ENCODE measurements at places on chromosomes 12 and 14.

- DNase-seq, result peak; percentile 91
These were observed 147.8 kb upstream of the KRR1 start for GRCh38 chr12:75658901-75659823.

GRCh38 chr12:31105668-31106067, 32.0 kb downstream of the DDX11 start:
- no peak for DNase-seq

- peak; percentile 68 for DNase-seq
These were observed 1.3 kb upstream of the ARHGAP5 start for GRCh38 chr14:32075672-32076277.

- no peak for DNase-seq
These were observed 13.3 kb downstream of the NGDN start for GRCh38 chr14:23482823-23483148.

GRCh38 chr12:9760699-9761418, at the start of gene CD69:
TSS of gene CD69 (minus strand) at chr12:9760901. CDS start at chr12:9760820, 81 bp downstream.
- DNase-seq, result peak; percentile 64

DNA sequence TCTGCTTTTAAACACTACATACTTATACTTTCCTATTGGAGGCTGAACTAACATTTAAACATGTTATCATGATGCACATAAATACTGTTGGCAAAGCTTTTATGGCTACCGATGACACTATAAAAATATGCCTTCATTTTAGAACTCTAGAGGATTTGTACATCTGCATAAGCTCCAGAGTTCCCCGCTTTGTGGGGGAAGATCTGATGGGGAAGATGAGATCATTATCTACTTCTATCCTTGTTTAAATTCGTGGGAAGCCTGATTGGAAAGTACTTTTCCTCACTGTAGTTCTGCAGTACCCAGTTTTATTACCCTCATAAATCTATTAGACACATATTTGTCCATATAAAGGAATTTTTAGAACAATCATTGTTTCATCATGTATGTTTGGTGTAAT, 299.6 kb upstream of the ATP2B1 start:
- no peak for DNase-seq

- no peak for DNase-seq
These were observed 45.3 kb downstream of the BEGAIN start for GRCh38 chr14:100541621-100542560.

- DNase-seq, result no peak
These were observed 2.8 kb downstream of the DHH start for GRCh38 chr12:49091836-49092085.

DNA sequence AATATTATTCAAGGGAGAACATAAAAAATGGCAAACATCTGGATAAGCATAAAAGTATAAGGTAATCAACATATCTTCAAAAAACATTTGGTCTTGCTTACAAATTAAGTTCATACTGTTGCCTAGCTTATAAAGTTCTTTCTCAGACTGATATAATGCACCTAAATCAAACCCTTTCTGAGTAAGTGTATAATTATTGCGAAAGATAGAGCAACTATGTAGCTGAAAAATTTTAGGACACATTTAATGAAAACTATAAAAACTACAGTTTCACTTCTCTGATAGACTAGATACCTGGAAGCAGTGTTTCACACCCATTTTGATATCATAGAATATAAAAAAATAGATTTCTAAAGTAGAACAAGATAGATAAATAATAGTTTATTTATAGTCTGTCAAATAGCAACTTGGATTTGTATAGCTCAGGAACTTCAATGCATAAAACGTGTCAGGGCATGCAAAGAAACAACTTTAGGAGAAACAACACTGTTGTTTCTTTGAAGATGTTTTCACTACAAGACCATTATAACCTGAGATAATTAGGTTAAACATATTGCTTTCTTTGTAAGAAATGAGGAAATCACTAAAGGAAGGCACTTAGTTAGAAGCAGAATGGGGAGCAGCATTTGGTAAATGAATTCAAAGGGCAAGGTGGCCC, 7.6 kb downstream of the CLECL1 start:
- DNase-seq, result no peak

- DNase-seq, result no peak
These were observed 112.5 kb downstream of the RIN3 start for GRCh38 chr14:92626041-92626440.

- DNase-seq, result peak; percentile 28
These were observed 102.9 kb downstream of the ADCK1 start for GRCh38 chr14:77902811-77903210.

GRCh38 chr12:28248555-28249145, 58.4 kb downstream of the CCDC91 start:
- DNase-seq, result no peak

- no peak for DNase-seq
These were observed 1139.1 kb downstream of the AACS start for GRCh38 chr12:126204326-126204725.

DNA sequence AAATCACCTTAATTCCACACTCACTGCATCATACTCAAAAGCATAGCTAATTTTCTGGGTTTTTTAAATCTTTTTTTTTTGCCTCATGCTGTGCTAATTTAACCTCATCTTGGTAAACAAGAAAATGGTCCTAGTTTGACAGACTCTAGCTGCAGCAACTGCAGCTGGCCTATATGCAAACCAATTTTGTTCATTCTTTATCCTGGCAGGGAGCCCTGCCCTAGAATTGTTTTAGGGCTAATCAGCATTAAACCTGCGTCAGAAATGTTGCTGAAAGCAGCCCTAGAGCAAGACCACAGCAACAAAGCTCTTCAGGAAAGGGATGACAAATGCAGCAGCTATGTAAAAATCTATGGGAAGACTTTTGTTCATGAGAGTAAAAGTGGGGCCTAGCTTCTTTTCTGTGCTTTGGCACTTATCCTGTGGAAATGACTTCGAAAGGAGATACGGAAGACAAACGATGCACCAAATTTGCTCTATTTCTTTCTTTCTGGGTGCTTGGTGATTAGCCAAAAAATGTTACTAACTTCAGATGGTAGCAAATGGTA, 72.2 kb downstream of the DENND5B start:
- peak; percentile 58 for DNase-seq

- peak; percentile 92 for DNase-seq
These were observed 209.9 kb upstream of the IGF1 start for GRCh38 chr12:102690253-102690652.

GRCh38 chr12:115620816-115621215, 656.7 kb downstream of the MED13L start:
- no peak for DNase-seq

DNA sequence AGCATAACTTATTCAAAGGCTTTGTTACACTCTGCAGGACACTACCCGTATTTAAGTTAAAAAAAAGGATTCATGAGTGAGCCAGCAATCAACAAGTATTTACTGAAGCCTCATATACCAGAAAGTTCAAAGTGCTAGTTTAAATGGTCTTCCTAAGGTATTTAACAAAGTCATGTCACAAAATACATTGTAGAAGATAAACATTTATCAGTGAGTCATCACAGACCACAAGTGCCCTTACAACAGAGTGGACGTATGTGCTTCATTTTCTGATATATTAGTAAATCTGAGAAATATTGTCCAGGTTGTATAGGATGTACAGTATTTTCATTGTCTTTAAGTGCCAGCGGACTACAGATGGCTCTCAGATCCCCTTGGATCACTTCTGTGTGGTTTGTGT, 24.2 kb downstream of the FLRT2 start:
- DNase-seq, result no peak

GRCh38 chr14:72921396-72921795, 4.9 kb upstream of the DCAF4 start:
- no peak for DNase-seq

DNA sequence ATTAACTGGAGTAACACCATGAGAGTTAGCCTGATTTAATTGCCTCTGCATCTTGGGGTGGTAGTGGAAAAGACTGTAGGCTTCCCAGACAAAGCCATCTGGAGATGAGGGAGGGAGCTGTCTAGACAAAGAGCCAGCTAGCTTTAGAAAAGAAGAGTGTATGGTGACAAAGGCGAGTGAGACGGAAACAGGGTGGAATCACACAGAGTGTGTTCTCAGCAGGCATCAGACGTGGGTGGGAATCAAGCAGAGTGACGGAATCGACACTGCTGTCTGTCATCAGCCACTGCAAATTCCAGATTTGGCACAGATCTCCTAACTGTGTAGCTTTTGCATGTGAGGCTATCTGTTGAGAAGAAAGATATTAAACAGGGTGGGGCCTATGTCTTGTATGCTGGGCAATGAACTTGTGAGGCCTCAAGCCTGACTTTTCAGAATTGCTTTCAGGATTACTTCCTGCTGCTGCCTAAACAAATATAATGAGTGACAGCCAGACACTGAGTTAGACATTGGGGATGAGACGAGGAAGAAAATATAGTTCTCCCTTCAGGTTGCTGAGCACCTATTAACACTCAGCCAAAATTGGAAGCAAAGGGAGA, 236.5 kb upstream of the GRIP1 start:
- DNase-seq, result no peak

GRCh38 chr12:130791629-130792028, 47.4 kb downstream of the STX2 start:
- DNase-seq, result no peak

- DNase-seq, result no peak
These were observed 129.9 kb downstream of the KIF26A start for GRCh38 chr14:104268295-104268694.

DNA sequence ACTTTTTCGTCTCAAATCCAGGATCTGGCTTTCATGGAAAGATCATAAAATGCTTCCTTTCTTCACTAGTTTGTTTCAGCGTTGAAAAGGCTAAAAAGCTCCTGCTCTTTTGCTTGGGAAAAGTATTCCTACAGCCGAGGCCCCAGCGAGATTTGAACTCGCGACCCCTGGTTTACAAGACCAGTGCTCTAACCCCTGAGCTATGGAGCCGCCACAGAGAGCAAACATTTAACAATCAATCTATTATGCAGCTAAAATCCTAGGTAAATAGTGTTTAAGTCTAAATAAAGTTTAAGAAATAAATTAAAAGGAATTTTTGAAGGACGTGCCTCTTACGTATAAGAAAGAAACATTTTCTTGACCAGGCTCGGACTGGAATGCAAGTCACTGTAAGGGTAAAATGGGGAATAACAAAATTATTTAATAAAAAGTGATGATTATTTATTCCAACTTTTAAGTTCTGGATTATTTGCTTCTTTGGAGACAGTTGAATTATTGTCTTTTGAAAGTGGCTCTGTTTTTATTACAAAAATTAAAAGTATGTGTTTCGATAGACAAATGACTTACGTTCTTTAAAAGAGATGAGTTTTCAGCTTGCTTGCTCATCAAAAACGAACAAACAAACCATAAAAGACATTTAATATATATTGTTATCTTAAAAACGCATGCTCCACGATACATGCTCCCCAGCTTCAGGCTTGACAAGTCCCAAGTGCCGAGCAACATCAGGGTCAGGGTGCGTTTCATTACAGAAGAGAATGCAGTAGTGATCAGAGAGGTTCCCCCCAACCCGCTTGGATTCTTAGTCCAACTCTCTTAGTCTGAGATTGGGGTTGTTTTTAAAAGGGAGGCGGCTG, 10.2 kb downstream of the OR6S1 start:
- DNase-seq, result peak; percentile 49

DNA sequence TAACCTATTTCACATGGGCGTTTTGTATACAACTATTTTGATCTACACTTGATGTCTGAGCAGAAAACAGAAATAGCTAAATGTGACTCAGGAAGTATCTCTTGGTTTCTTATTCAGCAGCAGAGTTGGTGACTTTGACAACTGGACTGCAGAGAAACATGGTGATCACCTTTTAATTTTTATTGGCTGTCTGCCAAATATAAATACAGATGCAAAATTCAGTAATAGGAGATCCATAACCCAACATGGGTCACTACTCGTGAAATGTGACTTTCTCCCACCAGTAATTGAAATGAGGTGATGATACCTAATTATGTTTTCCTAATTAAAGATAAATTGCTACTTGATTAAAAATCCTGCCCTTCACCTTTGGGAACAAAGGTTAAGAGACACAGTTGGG, 487.1 kb downstream of the NELL2 start:
- no peak for DNase-seq

- no peak for DNase-seq
These were observed 122.4 kb downstream of the FIGNL2 start for GRCh38 chr12:51726161-51726560.

DNA sequence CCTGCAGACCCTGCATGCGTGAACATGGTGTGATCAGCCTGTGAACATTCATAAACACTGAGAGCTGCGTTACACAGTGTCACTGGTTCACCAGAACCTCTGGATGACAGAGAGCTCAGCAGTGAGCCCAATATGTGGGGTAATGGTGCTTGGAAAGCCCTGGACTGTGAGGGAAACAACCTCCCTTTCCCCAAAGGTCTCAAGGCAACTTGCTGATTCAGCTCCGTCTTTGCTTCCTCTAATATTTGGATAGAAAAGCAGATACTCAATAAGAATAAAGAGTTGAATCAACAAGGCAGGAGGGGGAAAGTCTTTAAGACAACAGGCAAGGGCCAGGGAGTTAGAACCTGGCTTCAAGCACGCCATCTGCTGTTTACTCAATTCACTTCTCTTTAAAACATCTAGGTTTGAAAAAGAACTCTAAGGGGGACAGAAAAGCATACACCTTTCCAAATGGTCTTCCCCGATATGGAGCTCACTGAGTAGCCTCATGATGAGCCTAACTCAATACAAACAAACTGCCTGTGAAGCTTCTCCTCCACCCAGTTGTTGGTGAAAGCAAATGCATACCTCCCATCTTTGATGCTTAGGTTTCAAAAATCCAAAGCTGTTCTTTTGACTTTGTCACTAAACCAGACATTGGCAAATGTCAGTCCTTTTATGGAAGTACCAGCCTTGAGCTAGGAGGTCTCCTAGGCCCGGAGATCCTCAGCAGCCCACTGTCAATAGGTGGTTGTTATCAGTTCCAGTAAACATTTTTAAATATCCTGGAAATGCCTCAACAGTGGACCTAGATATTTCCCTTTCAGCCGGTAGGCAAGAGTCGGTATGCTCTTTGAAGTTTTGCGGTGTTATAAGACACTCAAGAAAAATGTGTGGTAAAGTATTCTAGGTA, 76.1 kb downstream of the SAMD4A start:
- DNase-seq, result no peak

GRCh38 chr14:70061108-70061507, 127.6 kb downstream of the SLC8A3 start:
- no peak for DNase-seq

DNA sequence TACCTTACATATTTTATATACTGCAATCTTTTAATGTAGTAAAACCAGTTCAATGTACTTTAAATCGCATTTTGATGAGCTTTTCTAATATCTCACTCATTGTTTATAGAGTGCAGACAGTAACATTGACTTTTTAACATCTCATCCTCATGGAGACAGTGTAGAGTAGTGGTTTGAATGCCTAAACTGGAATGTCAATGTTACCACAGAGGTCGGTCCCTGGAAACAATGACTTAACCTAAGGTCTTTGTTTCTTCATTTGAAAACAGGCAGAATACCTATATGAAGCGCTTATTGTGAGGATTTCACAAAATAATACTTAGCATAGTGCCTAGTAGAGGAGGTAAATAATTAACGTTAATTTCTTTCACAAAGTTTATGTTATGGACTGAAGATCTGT, 5.0 kb downstream of the CDK17 start:
- no peak for DNase-seq

- peak; percentile 45 for DNase-seq
These were observed 20.3 kb upstream of the LMNTD1 start for GRCh38 chr12:25573346-25573745.

Measured in pons (tissue), 1 donor.